Activated CD4-positive, alpha-beta T cell treated with anti-CD3 and anti-CD28 coated beads for 36 hours (primary cell): ENCODE measurements at places on chromosomes 2 and 18. TPM values are rescaled to one million over a fixed set of nuclear protein-coding genes. Genes with fewer than 3 reads are reported as not detected.

DNA sequence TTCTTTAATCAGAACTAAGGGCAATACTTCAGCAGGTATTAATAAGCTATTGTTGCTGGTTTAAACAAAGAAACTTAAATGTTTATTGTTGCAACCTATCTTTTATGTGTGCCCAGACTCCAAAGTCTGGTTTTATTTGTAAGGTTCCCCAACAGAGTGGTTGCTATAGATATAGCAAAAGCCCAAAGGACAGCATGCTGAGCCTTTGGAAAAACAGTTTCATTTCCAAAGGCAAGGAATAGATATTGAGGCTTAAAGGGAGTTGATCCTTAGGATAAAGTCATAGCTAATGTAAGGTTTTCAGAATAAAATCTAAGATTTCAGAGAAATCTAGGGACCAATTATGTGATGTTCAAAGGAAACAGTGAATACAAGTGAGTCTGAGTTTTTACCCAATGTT is 413.2 kb upstream of the SLC14A2 start:
- no peak for DNase-seq
- peaks cover 12% of the 10 kb centered on the region for H3K27me3 ChIP-seq
- peaks cover 3% of the 10 kb centered on the region for H3K4me1 ChIP-seq

GRCh38 chr2:217357886-217358620 is 498.2 kb upstream of the TNP1 start:
- DNase-seq = no peak
- no peak overlapping the region for H3K4me3 ChIP-seq
- H3K27ac ChIP-seq = no peak overlapping the region
- no peaks in the 10 kb centered on the region for H3K4me1 ChIP-seq
- H3K36me3 ChIP-seq = no peaks in the 10 kb centered on the region
- H3K27me3 ChIP-seq = peaks cover 4% of the 10 kb centered on the region

DNA sequence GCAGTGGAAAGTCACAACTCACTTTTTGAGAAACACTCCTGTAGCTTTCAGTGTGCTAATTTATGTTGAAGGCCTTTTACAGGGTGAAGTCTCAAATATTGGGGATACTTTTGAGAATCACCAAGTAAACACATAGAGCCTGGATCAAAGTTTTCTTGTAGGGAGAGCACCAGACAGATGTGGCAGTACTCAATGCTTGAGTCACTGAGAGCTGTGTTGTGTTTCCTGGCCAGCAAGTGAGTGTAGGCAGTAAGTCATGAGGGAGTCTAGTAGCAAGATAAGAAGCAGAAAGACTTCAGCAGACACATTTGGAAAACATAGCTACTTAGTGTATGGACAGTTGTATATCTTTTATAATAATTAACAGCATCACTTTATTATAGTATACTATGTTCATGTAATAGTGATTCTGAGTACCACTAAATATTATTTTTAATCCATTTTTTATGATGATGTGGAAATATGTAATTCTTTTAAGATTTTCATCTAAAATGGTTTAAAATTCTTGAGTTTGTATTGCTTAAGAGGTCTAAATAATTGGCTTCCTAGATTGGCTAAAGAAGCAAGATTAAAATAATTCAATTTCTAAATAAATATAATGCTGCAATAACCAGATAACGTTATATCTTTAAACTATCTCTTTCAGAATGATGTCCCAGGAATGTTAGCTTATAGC is 12.8 kb downstream of the PSMD1 start:
- H3K4me1 ChIP-seq = peaks cover 13% of the 10 kb centered on the region
- peaks cover 43% of the 10 kb centered on the region for H3K36me3 ChIP-seq
- H3K27me3 ChIP-seq = no peaks in the 10 kb centered on the region
- H3K4me3 ChIP-seq = no peak overlapping the region
- no peak for DNase-seq

DNA sequence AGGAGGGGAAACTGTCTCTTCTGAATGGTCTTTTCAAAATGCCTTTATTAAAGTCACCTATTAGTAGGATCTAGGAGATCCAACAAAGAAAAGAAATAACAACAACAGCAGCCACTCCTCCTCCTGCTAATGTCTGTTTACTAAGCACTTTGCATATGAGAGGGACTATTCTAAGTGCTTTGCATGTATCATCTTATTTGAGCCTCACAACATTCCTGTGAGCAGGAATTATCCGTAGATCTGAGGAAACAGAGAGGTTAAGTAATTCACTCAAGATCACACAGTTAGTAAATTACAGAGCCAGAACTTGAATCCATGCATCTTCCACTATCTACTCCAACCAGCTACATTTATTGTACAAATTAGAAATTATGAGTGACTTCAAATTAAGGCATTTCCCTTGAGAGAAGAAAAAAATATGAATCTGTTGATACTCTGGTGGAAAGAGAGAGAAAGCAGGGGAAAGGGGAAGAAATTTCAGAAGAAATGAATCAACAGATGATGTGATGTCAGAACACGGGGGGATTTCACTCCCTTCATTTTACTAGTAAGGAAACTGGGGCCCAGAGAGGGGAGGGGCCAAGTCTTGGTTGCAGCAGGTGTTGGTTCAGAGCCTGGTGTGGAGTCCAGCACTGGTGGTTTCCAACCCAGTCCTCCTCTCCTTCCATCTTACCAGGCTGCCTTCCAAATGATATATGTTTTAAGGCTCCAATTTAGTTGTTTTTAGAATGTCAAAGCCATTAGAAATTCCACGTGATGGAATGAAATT is 49.7 kb downstream of the TSN start:
- no peak overlapping the region for H3K4me3 ChIP-seq
- no peak overlapping the region for H3K27ac ChIP-seq
- peaks cover 6% of the 10 kb centered on the region for H3K36me3 ChIP-seq
- no peak for DNase-seq
- H3K27me3 ChIP-seq = peaks cover 16% of the 10 kb centered on the region
- H3K4me1 ChIP-seq = peaks cover 6% of the 10 kb centered on the region

DNA sequence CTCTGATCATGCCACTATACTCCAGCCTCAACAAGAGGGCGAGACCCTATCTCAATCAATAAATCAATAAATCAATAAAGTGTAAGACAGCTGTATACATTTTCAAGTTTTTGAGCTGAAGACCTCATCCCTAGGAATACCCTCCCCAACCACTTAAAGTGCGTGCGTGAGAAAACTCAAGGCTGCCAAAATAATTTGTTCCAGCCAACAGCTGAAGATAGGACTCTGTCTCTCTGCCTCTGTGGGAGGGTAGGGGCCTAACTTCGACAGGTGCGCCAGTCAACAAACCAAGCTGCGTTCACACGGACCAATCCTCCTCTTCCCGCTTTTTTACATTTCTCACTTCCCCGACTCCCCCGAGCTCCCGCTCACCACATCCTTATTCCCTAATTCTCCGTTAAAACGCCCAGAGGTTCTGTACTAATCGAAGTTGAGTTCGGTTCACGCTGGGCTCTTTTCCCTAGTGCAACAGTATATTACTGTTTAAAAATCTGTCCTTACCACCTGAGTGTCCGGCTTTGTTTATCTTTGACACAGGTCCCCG is 618 bp downstream of the POLR2D start:
- peaks cover 26% of the 10 kb centered on the region for H3K36me3 ChIP-seq
- H3K27ac ChIP-seq = peak overlapping the region; percentile 96
- H3K4me3 ChIP-seq = peak overlapping the region; percentile 97
- peaks cover 50% of the 10 kb centered on the region for H3K4me1 ChIP-seq
- DNase-seq = peak; percentile 39
- no peaks in the 10 kb centered on the region for H3K27me3 ChIP-seq

The CYP1B1 gene
- 6.3 TPM for total RNA-seq

The KHK gene
- 10.6 TPM for total RNA-seq

The CNDP1 gene
- total RNA-seq = not detected

The CFC1 gene
- not detected for total RNA-seq

The CD207 gene
- total RNA-seq = not detected

The FBXO41 gene
- 29.5 TPM for total RNA-seq

The ADCYAP1 gene
- not detected for total RNA-seq

The GATA6 gene
- total RNA-seq = not detected

GRCh38 chr2:95539836-95540235 is 52.0 kb upstream of the TRIM43 start:
- peaks cover 4% of the 10 kb centered on the region for H3K36me3 ChIP-seq
- H3K4me3 ChIP-seq = no peak overlapping the region
- no peak for DNase-seq
- H3K27ac ChIP-seq = peak overlapping the region; percentile 69

GRCh38 chr2:45709137-45709536 is 57.7 kb downstream of the PRKCE start:
- no peak overlapping the region for H3K4me3 ChIP-seq
- no peaks in the 10 kb centered on the region for H3K27me3 ChIP-seq
- DNase-seq = no peak

- H3K27me3 ChIP-seq = peaks cover 10% of the 10 kb centered on the region
- H3K27ac ChIP-seq = no peak overlapping the region
- DNase-seq = no peak
- H3K4me1 ChIP-seq = peaks cover 4% of the 10 kb centered on the region
- no peak overlapping the region for H3K4me3 ChIP-seq
These were observed 5.1 kb upstream of the DNAJC5G start for GRCh38 chr2:27270131-27270530.

GRCh38 chr2:60445684-60446179 is 107.7 kb downstream of the BCL11A start:
- no peak for DNase-seq
- H3K4me1 ChIP-seq = peaks cover 16% of the 10 kb centered on the region
- H3K27ac ChIP-seq = no peak overlapping the region
- H3K27me3 ChIP-seq = no peaks in the 10 kb centered on the region
- H3K36me3 ChIP-seq = no peaks in the 10 kb centered on the region

DNA sequence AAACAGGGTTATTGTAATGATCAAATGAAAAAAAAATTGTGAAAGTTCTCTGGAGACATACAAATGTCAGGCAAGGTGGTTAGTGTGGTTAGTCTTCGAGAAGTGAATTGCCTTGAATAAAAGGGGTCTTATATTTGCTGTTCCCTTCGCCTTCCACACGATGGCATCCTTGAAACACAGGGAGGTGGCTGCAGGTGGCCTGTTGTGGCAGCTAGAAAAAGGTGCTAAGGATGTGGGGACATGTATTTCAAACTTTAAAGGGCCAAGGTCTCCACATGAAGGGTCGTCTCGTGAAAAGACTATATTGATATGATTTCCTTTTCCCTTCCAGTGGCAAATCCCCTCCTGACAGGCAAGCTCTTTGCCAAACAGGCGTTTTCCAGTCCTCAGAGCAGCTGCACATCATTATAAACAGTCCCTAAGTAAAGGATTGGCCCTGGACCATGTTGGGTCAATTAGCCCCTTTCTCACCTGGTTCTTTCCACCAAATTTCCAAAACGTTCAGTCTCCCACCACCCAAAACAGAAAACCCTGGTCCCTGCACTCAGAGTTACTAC is 68.5 kb downstream of the COPS8 start:
- H3K4me1 ChIP-seq = peaks cover 44% of the 10 kb centered on the region
- peak; percentile 78 for DNase-seq
- H3K36me3 ChIP-seq = no peaks in the 10 kb centered on the region
- peaks cover 4% of the 10 kb centered on the region for H3K27me3 ChIP-seq

GRCh38 chr2:56244911-56245530 is 61.2 kb downstream of the CCDC85A start:
- H3K27me3 ChIP-seq = peaks cover 1% of the 10 kb centered on the region
- H3K36me3 ChIP-seq = no peaks in the 10 kb centered on the region
- H3K4me3 ChIP-seq = no peak overlapping the region

- H3K27me3 ChIP-seq = no peaks in the 10 kb centered on the region
- no peak for DNase-seq
- H3K27ac ChIP-seq = no peak overlapping the region
- H3K36me3 ChIP-seq = no peaks in the 10 kb centered on the region
- H3K4me3 ChIP-seq = no peak overlapping the region
These were observed 29.2 kb downstream of the MTHFD2 start for GRCh38 chr2:74227646-74228045.

The SOWAHC gene
- 0.98 TPM for total RNA-seq
